ENCODE measurements at places on chromosomes 4 and X. TPM values are rescaled to one million over a fixed set of nuclear protein-coding genes. Genes with fewer than 3 reads are reported as not detected.

DAPP1 gene
- total RNA-seq = not detected

PRMT9 gene
- total RNA-seq = 12.5 TPM

CTAG2 gene
- 0.65 TPM for total RNA-seq

MAGEA8 gene
- total RNA-seq = not detected

TCP11X2 gene
- total RNA-seq = not detected

ATOH1 gene
- total RNA-seq = not detected

SCML1 gene
- total RNA-seq = 5.0 TPM

AADAT gene
- 5.4 TPM for total RNA-seq

CEP135 gene
- total RNA-seq = 8.3 TPM

FGF13 gene
- not detected for total RNA-seq

EGF gene
- total RNA-seq = 11.3 TPM

UGT2B15 gene
- not detected for total RNA-seq

SH2D1A gene
- not detected for total RNA-seq

PFKFB1 gene
- not detected for total RNA-seq

FGA gene
- not detected for total RNA-seq

VSIG4 gene
- total RNA-seq = not detected

PPARGC1A gene
- not detected for total RNA-seq

MAMLD1 gene
- 1.2 TPM for total RNA-seq

OPHN1 gene
- 13.1 TPM for total RNA-seq

ARAF gene
- total RNA-seq = 13.4 TPM

YY2 gene
- 2.1 TPM for total RNA-seq

PRRG3 gene
- not detected for total RNA-seq

CABS1 gene
- total RNA-seq = not detected

SH3D19 gene
- 31.6 TPM for total RNA-seq

HPSE gene
- total RNA-seq = 0.30 TPM

PCYT1B gene
- 0.92 TPM for total RNA-seq

Data from smooth muscle cell of the umbilical artery (primary cell).